NCI-H1930 (cell line): ENCODE measurements at places on chromosomes 13 and 19.

GRCh38 chr19:5192568-5192967, 148.0 kb downstream of the PTPRS start:
- DNase-seq: no peak

- DNase-seq: peak; percentile 9
Observed at GRCh38 chr13:61286148-61286745, 129.4 kb downstream of the PCDH20 start.

DNA sequence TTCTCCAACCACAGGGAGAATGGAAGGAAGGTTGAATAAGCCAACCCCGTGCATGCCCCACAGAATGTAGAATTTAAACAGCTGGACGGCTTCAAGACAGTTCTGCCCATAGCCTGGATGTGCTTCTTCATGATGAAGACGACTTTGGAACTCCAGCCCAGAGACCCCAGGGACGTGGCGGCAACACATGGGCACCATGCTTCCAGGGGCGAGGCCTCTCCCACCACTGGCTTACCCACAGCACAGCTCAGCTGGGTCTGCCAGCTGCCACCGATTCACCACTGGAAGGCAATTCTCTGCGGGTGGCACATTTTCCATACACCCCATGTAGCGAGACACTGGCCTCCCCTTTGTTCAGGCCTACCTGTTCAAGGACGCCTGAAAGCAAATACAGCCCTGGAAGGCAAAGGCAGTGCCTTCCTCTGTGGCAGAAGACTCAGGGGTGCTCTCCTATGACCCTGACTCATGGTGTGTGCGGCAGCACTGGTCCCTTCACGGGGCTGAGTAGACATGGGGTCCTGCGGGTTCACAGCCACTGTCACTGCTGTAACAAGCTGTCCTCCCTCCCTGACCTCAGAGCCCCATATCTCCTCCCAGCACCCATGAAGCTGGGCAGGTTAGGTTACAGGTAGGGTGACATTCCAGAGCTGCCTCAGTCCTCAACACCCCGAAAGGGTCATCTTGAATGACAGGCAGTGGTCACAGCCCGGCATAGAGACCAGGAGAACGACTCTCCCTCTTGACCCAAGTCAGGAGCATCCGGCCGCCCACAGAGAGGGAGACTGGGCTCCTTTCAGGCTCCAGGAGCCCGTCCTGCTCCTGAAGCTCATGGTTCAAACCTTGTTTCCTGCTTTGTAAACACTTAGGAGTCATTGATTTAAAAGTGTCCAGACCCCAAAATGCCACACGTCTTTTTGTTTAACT, 72.7 kb downstream of the SPACA7 start:
- DNase-seq: no peak

- no peak for DNase-seq
Observed at GRCh38 chr19:1942934-1943555, 2.1 kb downstream of the CSNK1G2 start.

DNA sequence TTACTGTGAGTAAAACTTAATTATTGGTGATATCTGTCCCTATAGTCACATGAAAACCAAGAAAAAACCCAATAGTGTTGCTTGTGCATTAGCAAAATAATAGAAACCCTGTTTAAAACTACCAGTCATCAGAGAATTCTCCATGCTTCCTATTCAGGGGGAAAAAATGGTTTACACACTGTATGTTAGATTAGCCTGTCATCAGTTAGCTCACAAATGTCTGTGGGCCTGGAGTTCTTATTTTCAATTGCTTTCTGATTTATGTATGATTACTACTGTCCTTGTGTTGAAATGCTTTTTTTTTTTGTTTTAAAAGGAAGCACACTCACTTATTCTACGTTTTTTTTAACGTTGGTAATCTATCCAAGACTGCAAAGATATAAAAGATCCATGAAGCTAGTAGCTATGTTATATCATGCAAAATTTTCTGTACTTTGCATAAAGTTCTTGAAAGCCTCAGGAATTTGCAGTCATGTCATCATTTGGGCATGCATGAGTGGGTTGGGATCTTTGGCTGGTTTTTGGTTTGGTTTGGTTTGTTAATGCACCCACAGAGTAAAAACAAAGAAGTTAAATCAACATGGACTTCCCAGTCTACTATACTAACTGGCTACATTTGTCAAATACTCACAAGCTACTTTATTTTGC, 25.9 kb downstream of the RXFP2 start:
- DNase-seq: no peak

DNA sequence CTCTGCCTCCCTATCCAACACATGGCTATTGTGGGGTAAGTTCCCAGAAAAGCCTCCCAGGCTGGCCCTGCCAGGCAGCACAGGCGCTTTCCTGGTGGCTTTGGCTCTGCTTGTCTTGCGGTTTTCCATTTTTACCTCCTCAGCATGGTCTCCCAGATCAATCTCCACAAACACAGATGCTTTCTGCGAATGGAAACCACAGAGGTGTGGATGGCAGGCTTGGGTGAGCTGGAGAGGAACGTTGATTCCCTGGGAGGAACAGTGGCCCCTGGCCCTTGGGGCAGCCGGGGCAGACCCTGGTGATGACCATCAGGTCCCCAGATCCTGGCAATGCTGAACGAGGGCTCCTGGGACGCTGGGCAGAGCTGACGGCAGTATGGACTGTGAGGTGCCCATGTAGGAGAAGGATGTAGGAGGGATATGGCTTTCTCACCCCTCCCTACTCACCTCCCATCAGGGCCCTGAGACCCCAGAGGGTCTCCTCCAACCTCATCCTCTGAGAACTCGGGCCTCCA, 6.6 kb downstream of the C13orf46 start:
- no peak for DNase-seq

DNA sequence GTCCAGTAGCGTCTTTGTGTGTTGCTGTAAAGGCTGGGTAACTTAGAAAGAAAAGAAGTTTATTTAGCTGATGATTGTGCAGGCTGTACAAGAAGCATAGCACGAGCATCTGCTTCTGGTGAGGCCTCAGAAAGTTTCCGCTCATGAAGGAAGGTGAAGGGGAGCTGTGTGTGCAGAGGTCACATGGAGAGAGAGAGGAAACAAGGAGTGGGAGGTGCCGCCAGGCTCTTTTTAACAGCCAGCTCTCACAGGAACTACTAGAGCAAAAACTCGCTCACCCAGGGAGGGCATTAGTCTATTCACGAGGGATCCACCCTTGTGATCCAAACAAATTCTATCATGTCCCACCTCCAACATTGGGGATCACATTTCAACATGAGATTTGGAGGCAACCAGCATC, 99.8 kb downstream of the GPR12 start:
- DNase-seq: no peak
